ENCODE measurements at places on chromosomes 2 and 18. TPM values are rescaled to one million over a fixed set of nuclear protein-coding genes. Genes with fewer than 3 reads are reported as not detected.

Gene RAX
- not detected for total RNA-seq

Gene FER1L5
- not detected for total RNA-seq

Gene TMEM163
- 0.11 TPM for total RNA-seq

Gene SLC19A3
- total RNA-seq = not detected

Gene MEX3C
- total RNA-seq = 46.7 TPM

Gene ASXL3
- not detected for total RNA-seq

- DNase-seq = no peak
- H3K27ac ChIP-seq = peak overlapping the region; percentile 99
- H3K36me3 ChIP-seq = peaks cover 14% of the 10 kb centered on the region
These were observed 1.2 kb downstream of the REV1 start for GRCh38 chr2:99488539-99489062.

DNA sequence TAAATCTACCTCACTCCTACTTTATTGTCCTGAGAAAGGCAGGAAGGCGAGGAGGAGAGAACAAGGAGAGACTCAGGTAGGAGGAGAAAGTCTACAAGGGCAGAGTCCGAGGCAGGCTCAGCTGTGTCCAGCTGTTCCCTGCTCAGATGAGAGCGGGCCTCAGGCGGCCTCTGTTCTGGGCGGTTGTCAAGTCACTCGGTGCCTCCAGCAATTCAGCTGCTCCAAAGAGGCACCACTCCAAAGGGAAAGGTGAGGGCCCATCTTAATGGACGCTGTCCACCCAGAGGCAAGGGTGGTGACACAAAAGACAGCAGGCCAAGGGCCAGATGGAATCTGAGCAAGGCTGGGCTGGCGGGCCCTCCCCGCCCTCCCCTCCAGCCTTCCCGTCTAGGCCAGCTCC, 101.4 kb upstream of the EPAS1 start:
- no peaks in the 10 kb centered on the region for H3K27me3 ChIP-seq
- no peak for DNase-seq
- no peak overlapping the region for H3K4me3 ChIP-seq
- H3K27ac ChIP-seq = no peak overlapping the region
- H3K4me1 ChIP-seq = peaks cover 14% of the 10 kb centered on the region

DNA sequence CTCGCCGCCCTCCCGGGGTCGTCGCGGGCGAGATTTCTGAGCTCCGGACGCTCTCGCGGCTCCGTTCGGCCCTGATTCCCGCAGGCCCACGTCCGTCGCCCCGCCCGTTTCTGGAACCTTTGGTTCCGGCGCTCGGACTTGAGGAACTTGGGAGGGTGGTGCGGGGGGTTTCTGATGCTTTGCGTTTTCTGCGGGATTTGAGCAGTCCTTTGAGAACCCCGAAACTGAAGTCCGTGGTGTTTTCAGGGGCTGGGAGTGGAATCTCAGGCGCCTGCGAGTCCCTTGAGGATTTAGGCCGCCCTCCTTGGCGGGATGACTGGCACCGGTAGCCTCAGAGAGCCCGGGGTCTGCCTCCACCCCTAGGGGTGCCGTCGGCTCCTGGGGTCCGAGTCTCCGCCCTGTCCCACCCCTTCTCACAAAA, 336 bp downstream of the THNSL2 start:
- DNase-seq = no peak
- no peak overlapping the region for H3K27ac ChIP-seq
- H3K4me1 ChIP-seq = no peaks in the 10 kb centered on the region
- no peaks in the 10 kb centered on the region for H3K36me3 ChIP-seq
- peaks cover 16% of the 10 kb centered on the region for H3K27me3 ChIP-seq
- H3K4me3 ChIP-seq = peak overlapping the region; percentile 50

DNA sequence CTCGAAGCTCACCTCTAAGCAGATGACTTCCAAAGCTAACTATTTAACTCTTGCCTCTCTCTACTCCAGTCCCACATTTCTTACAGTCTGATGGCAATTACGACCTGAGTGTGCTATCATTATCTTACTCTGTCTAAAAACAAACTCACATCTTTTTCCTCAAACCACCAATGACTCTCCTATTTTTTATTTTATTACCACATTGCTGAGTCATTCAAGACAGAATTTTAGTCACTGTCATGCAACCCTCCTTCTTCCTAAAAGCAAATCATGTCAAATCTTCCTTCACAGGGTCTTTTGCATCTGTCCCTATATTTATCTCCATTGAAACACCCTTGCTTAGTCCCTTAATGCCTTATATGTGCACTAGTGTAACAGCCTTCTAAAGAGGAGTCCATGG, 34.6 kb upstream of the C2orf15 start:
- H3K27ac ChIP-seq = no peak overlapping the region
- H3K4me3 ChIP-seq = no peak overlapping the region
- H3K27me3 ChIP-seq = no peaks in the 10 kb centered on the region
- H3K4me1 ChIP-seq = no peaks in the 10 kb centered on the region
- no peaks in the 10 kb centered on the region for H3K36me3 ChIP-seq

GRCh38 chr2:60487174-60487573, 66.3 kb downstream of the BCL11A start:
- DNase-seq = no peak
- no peaks in the 10 kb centered on the region for H3K36me3 ChIP-seq
- H3K27ac ChIP-seq = no peak overlapping the region
- peaks cover 3% of the 10 kb centered on the region for H3K4me1 ChIP-seq
- no peak overlapping the region for H3K4me3 ChIP-seq

GRCh38 chr2:225027061-225027762, 15.1 kb downstream of the DOCK10 start:
- H3K27ac ChIP-seq = peak overlapping the region; percentile 16
- peak; percentile 49 for DNase-seq
- H3K27me3 ChIP-seq = no peaks in the 10 kb centered on the region
- peaks cover 76% of the 10 kb centered on the region for H3K4me1 ChIP-seq
- no peak overlapping the region for H3K4me3 ChIP-seq

- DNase-seq = no peak
- H3K36me3 ChIP-seq = no peaks in the 10 kb centered on the region
- peaks cover 18% of the 10 kb centered on the region for H3K27me3 ChIP-seq
- no peak overlapping the region for H3K4me3 ChIP-seq
- no peak overlapping the region for H3K27ac ChIP-seq
- H3K4me1 ChIP-seq = peaks cover 3% of the 10 kb centered on the region
These were observed 22.3 kb upstream of the INSIG2 start for GRCh38 chr2:118065921-118066511.

DNA sequence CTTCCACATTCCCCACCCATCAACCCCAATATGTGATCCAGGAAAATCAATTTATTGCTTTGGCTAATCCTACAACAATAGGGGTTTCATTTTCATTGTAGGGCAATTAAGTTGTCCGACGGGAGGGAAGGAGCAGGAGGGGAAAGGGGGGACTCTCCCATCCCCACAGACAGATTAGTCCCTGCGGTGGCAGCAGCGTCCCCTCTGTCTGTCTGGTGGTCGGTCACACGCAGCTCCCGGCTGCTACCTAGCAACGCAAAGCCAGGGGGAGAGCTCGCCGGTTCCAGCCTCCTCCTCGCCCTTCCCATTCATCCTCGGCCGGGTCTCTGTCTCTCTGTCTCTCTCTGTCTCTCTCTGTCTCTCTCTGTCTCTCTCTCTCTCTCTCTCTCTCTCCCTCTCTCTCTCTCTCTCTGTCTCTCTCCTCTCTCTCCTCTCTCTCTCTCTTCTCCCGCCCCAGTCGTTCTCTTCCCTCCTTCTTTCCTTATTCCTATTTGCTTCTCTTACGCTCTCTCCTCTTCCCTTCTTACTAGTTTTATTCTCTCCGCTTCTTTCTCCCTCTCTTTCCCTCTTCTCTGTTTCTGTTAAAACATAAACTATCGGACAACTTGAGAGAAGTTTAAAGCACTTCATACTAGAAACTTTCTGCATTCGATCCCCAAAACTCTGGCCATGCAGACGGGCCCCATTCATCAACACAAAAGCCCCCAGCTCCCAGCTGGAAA, 1.2 kb downstream of the LRP2 start:
- H3K36me3 ChIP-seq = peaks cover 3% of the 10 kb centered on the region
- H3K27me3 ChIP-seq = peaks cover 44% of the 10 kb centered on the region
- no peak overlapping the region for H3K27ac ChIP-seq
- H3K4me3 ChIP-seq = peak overlapping the region; percentile 86
- peaks cover 29% of the 10 kb centered on the region for H3K4me1 ChIP-seq
- peak; percentile 5 for DNase-seq

GRCh38 chr2:218478544-218478943, 59.6 kb downstream of the VIL1 start:
- DNase-seq = no peak
- H3K36me3 ChIP-seq = peaks cover 56% of the 10 kb centered on the region
- H3K4me3 ChIP-seq = no peak overlapping the region
- H3K27me3 ChIP-seq = no peaks in the 10 kb centered on the region

GRCh38 chr18:10259901-10260300, 194.5 kb upstream of the APCDD1 start:
- H3K27me3 ChIP-seq = no peaks in the 10 kb centered on the region
- no peak overlapping the region for H3K27ac ChIP-seq
- no peaks in the 10 kb centered on the region for H3K4me1 ChIP-seq
- DNase-seq = no peak
- no peaks in the 10 kb centered on the region for H3K36me3 ChIP-seq
- no peak overlapping the region for H3K4me3 ChIP-seq

DNA sequence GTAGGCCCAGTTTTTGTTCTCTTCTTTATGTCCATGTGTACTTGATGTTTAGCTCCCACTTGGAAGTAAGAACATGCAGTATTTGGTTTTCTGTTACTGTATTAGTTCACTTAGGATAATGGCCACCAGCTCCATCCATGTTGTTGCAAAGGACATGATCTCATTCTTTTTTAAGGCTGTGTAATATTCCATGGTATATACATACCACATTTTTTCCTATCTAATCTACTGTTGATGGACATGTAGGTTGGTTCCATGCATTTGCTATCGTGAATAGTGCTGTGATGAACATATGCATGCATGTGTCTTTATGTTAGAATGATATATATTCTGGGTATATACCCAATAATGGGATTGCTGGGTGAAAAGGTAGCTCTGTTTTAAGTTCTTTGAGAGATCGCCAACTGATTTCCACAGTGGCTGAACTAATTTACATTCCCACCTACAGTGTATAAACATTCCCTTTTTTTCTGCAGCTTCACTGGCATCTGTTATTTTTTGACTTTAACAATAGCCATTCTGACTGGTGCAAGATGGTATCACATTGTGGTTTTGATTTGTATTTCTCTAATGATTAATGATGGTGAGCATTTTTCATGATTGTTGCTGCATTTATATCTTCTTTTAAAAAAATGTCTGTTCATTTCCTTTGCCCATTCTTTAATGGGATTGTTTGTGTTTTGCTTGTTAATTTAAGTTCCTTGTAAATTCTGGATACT, 22.9 kb downstream of the LTBP1 start:
- no peaks in the 10 kb centered on the region for H3K4me1 ChIP-seq
- no peak for DNase-seq
- no peaks in the 10 kb centered on the region for H3K36me3 ChIP-seq
- H3K4me3 ChIP-seq = no peak overlapping the region

GRCh38 chr2:20326163-20326780, 24.4 kb downstream of the PUM2 start:
- no peaks in the 10 kb centered on the region for H3K27me3 ChIP-seq
- H3K27ac ChIP-seq = peak overlapping the region; percentile 7
- peaks cover 80% of the 10 kb centered on the region for H3K4me1 ChIP-seq
- DNase-seq = peak; percentile 71

DNA sequence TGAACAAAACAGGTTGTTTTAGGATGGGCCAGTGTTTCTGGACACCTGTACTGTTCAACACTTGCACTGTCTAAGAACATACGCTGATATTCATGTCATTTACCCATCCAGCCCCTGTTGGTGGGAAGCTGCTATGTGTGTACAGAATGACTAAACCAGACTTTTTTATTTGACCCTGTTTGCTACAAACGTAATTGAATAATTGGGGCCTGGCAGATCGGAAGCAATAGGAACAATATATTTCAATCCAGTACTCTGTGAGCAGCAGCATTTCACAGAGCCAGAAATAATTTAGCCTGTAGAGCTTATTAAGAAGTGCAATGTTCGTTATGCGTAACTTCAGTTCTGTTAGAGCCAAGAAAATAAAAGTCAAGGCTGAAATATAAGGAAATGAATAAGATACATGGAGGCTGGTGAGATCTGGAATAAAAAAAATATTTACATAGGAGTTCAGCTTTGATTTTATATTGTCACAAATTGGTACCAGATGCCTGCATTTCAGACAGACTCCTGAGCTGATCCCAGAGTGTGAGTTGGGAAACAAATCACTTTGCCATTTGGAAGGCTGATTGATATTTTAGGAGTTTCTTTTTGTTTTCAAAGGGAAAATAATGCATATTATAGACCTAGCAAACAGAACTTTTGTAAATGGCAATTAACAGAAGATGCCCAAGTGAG, 19.7 kb downstream of the CABLES1 start:
- H3K4me1 ChIP-seq = no peaks in the 10 kb centered on the region
- no peak overlapping the region for H3K4me3 ChIP-seq
- no peak for DNase-seq
- no peaks in the 10 kb centered on the region for H3K27me3 ChIP-seq
- H3K27ac ChIP-seq = no peak overlapping the region

GRCh38 chr2:167783261-167784083, 463.9 kb downstream of the STK39 start:
- no peaks in the 10 kb centered on the region for H3K4me1 ChIP-seq
- no peaks in the 10 kb centered on the region for H3K36me3 ChIP-seq
- H3K27me3 ChIP-seq = no peaks in the 10 kb centered on the region
- no peak overlapping the region for H3K27ac ChIP-seq

- no peak overlapping the region for H3K27ac ChIP-seq
- no peaks in the 10 kb centered on the region for H3K4me1 ChIP-seq
- no peaks in the 10 kb centered on the region for H3K36me3 ChIP-seq
- no peak overlapping the region for H3K4me3 ChIP-seq
- DNase-seq = no peak
These were observed 615.6 kb upstream of the SOX11 start for GRCh38 chr2:5076599-5076998.

DNA sequence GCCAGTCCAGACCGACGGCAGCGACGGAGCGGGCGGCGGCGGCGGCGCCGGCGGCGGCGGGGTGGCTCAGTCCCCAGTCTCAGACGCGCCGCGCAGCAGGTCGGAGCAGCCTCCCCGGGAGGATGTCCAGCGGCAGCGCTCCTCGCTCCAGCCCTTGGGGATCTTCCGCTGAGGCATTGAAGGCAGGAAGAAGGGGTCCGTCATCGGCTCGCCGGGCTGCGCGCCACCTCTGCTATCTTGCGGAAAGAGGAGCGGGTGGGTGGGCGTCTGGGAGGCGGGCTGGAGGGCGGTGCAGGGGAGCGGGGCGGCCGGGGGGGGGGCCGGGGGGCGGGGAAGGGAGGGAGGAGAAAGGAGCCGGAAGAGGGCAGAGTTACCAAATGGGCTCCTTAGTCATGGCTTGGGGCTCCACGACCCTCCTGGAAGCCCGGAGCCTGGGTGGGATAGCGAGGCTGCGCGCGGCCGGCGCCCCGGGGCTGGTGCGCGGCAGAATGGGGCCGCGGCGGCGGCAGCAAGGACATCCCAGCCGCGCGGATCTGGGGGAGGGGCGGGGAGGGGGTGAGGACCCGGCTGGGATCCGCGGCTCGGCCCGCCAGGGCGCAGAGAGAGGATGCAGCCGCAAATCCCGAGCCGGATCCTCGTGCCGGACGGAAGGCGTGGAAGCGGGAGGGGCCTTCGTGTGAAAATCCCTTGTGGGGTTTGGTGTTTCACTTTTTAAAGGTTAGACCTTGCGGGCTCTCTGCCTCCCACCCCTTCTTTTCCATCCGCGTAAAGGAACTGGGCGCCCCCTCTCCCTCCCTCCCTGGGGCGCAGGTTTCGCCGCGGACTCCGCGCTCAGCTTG, at the start of gene NETO1:
Gene NETO1 (minus strand): TSS at position 242 of the 839 bp plus-strand sequence. CDS start 696 bp downstream, outside the sequence.
- no peaks in the 10 kb centered on the region for H3K36me3 ChIP-seq
- DNase-seq = peak; percentile 13
- peaks cover 34% of the 10 kb centered on the region for H3K27me3 ChIP-seq
- H3K4me1 ChIP-seq = no peaks in the 10 kb centered on the region

Measured in activated CD4-positive, alpha-beta T cell treated with anti-CD3 and anti-CD28 coated beads for 36 hours (primary cell).